ENCODE measurements at places on chromosomes 13 and 19.

DNA sequence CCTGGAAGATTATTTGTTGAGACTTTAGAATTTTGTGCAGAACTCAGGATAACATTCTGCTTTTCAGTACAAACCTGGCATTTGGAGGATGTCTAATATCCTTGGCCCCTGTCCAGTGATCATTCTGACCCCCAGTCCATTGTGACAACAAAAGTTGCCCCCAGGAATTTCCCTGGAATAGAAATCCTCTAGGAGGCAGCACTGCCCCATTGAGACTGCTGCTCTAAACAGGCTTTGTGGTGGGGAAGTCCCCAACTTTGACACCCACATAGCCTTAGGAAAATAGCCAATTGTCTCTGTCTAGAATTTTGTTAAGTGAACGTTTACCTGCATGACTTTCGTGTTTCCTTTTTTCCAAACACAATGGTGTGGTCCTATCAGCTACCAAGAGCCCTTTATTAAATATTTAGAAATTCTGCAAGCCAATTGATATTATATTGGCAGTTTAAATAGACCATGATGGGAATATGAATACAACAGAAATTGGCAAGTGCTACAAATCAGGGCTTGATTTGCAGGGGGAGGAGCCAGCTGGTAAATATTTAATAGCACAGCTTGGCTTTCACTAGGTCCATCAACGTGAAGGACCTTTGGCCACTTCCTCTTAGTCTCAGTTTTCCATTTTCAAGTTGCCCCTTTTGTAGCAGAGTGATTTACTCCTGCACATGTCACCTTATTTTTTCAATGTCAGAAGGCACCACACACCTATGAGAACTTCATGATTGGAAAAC, 451.7 kb downstream of the EFNB2 start:
- no peak for DNase-seq

DNA sequence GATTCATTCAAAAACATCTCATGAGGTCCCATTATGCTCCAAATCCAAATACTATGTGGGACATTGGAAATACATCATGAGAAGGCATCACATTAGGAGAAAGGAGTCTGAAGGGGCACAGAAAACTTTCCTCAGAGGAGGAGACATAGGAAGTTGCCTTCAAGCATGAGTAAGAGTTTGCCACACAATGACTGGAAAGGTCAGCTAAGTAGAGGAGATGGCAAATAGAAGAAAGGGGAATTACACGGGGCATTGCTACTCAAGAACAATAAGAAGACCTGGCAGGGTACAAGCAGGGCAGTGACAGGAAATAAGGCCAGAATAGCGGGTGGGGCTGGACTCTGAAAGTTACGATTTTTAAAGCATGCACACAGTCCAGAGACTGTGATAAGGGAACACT, 231.6 kb downstream of the SPRY2 start:
- no peak for DNase-seq

DNA sequence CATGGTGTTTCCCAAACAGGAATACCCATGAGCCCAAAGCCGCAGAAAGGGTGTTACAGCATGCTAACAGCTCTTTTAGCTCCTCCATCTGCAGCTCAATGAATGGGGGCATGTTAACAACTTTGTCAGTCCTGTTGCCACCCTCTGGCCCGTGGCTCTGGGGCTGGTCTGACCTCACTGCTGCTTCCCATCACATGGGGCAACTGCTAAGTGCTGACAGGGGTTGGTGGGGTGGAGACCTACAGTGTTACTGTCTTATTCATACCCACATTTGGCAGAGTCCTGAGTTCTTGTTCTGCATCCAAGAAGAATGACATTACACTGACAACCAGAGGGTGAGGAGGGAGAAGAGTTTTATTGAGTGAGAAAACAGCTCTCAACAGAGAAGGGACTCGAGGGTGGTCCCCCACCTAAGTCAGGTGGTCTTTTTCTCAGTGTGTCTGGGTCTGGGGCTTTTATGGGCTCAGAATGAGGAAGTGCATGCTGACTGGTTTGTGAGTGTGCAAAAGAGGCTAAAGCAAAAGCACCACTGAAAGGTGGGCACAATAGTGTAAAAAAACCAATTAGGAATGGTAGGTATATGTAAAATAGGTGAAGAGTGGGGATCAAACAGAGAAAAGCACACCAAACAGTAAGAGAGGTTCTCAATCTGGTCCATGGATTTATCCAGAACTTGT, 1952.0 kb upstream of the PCDH20 start:
- no peak for DNase-seq

DNA sequence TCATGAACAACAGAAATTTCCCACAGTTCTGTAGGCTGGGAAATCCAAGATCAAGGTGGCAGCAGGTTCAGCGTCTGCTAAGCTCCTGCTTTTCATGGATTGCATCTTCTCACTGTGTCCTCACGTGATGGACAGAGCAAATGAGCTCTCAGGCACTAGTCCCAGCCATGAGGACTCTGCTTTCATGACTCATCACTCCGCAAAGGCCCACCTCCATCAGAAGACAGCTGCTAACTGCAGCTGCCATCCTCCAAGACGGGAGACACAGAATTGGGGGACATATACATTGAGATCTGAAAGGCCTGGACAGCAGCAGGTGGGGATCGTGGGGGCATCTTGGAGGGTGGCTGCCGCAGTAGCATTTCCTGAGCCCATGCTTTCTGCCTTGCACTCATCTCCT, 44.4 kb upstream of the SPATA13 start:
- no peak for DNase-seq

GRCh38 chr19:7292352-7292949, 1.8 kb downstream of the INSR start:
- no peak for DNase-seq

GRCh38 chr19:34145741-34146202, 26.5 kb upstream of the LSM14A start:
- peak; percentile 69 for DNase-seq

- no peak for DNase-seq
Measured at GRCh38 chr13:28464861-28465460, 30.0 kb downstream of the FLT1 start.

GRCh38 chr13:67238277-67238859, 8.2 kb upstream of the PCDH9 start:
- DNase-seq: peak; percentile 44

- DNase-seq: no peak
Measured at GRCh38 chr13:21047591-21048282, 13.6 kb downstream of the LATS2 start.

DNA sequence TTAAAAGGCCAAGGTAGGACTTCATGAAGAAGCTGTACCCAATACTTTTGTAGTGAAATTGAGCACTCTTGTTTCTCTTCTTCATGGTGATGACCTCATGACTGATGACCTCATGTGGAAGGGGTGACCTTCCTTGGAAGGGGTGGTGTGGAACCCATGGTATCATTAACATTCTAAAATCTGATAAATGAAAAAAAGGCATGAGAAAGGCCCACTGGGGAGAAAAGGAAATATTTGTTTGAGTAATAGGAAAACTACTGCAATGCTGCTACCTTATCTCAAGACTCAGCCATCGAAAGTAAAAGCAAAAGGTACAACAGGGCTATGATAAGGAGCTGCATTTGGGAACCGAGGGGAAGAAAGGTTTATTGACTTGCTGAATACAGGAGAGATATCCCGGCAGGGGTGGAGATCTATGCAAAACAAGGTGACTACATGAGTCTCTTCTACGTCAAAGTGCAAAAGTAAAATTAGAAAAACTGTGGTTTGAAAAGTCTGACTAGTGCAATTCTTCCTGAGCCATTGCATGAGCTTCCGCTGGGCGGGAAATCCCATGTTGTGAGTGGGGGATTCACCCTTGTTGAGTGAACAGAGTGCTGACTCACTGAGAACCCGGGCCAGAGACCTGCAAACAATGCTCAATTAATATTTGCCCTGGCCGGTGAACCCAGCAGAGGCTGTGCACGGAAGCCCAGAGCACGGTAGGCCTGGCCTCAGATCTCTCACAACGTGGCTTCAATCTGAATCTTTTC, 138.9 kb upstream of the RFC3 start:
- no peak for DNase-seq

DNA sequence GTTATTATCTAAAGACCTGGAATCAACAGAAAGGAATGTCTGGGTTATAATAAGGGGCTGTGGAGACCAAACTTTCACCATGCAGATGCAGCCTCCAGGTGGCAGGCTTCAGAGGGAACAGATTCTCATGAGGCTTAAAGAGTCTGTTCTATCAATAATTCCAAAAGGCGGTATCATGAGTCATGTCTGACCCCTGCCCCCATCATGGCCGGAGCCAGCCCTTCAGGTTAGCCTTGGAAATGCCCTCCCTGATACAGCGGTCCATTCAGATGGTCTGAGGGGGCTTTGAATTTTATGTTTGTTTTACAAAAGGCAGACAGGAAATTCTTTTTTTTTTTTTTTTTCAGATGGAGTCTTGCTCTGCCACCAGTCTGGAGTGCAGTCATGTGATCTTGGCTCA, 21.7 kb upstream of the LAMP1 start:
- DNase-seq: no peak

- DNase-seq: peak; percentile 42
Measured at GRCh38 chr13:69857183-69857821, 250.3 kb upstream of the ATXN8OS start.

- peak; percentile 21 for DNase-seq
Measured at GRCh38 chr13:46866150-46866549, 30.7 kb downstream of the HTR2A start.

DNA sequence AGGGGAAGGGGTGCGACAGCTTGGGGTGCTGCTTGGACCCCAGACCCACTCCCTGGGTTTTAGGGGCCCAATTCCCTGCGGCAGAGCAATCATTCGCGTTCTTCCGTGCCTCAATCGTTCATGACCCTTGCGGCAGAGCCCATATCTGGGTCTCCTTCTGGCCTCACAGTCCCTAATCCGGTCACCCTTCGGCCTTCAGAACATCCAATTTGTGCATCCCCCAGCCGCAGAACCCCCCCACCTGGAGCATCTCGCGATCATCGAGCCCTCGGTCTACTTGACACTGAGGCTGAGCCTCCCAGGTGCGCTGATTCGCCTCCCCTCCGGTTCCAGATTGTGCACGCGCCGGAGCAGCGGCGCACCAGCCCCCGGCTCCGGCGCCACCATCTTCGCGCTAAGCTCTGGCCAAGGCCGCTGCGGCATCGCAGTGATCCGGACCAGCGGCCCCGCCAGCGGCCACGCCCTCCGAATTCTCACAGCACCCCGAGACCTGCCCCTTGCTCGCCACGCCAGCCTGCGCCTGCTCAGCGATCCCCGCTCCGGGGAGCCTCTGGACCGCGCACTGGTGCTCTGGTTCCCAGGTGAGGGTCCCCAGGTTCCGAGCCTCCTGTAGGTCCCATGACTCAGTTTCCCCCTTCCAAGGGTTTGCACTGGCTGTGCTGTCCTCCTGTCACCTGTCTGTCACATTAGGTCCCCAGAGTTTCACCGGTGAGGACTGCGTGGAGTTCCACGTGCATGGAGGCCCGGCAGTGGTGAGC, 501 bp downstream of the GTPBP3 start:
- DNase-seq: no peak

DNA sequence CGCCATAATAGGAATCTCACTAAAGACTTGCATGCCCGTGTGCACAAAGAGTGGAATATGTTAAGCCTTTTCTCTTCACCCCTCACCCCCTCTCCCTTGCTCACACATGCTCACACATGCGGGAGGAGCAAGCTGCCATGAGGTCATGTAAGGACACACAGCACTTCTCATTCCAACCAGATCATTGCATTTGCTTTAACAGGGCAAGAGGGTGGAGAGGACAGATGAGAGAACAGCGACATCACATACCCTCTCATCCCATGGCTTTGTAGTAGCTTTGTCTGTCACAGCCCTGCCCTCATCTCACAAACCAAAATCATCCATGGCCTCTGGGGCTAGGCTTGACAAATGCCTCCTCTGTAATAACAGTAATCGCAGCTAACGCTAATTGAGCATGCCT, 145.6 kb upstream of the FRY start:
- DNase-seq: peak; percentile 21

DNA sequence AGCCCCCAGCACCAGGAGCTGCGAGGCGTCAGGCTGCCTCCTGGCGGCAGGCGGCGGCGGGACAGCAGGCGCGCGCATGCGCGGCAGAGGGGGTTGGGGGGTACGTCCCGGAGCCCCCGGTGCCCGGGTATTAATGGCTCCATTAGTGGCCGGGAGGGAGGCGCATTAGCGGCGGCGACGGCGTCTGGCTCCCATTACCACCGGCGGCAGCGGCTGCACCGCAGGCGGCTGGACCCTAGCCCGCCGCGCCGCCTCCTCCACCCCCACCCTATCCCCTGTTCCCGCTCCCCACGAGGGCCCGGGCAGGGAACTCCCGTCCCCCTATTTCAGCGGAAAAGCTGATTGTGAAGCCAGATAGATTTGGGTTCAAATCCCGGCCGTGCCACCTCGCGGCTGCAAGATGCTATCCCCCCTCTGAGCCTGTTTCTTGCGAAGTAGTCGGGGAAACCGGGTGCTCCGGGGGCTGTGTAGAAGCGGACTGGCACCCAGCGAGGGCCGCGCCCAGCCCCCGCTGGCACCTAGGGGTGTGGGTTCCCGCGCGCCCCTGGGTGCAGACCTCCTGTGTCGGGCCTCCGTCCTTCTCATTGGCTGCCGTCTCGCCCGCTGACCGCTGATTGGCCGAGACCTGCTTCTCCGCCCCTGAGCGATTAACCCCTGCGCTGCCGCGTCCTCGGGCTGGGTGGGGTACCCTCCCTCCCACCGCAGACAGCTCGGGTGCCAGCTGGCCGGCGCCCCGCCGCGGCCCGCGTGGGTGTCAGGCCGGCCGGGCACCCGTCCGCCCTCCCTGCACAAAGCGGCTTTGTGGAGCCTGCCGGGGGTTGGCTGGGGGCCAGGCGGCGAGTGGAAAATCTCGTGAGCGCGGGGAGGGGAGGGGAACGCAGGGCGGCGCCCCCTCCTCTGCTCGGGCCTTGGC, 11.1 kb downstream of the CIC start:
- peak; percentile 94 for DNase-seq

All from muscle of back (tissue), 13 donors.